ENCODE measurements at places on chromosomes 4 and X.
A peak's percentile ranks its signal among the peaks of the same experiment; 100 is the strongest.

- no peak for DNase-seq
Measured at GRCh38 chrX:133543654-133544053, 128.4 kb upstream of the GPC4 start.

DNA sequence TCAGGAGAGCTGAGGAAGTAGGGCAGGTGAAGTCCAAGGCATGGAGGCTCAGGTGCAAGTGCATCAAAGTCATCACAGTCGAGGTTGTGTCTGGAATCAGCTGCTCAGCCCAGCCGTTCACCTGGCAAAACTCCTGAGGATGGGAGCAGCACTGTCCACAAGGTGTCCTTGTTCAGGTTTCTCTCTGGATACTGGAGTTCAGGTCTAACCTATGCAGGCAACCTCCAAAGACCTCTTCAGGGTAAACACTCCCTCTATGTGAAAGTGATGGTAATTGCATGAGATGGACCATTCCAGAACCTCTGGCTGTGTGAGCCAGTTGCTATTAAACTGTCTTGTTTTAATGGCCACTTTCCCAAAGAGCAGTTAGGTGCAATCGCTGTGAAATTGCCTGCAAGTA is 120.2 kb upstream of the PSAPL1 start:
- no peak for DNase-seq

GRCh38 chr4:152360045-152360410 is 175.9 kb downstream of the FBXW7 start:
- DNase-seq = no peak

DNA sequence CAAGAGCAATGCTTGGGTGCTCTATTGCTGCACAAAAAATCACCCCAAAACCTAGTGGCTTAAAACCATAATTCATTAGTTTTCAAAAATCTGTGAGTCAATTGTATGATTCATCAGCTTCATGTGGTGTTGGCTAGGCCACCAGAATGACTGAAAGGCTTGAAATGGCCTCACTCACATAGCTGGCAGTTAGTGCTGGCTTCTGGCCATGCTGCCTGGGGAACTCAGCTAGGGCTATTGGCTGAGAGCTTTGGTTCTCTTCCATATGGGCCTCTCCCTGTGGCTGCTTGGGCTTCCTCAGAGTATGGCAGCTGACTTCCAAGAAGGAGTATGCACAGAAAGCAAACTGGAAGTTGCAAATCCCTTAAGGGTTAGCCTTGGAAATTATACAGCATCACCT is 3.1 kb upstream of the MTMR1 start:
- peak; percentile 63 for DNase-seq

DNA sequence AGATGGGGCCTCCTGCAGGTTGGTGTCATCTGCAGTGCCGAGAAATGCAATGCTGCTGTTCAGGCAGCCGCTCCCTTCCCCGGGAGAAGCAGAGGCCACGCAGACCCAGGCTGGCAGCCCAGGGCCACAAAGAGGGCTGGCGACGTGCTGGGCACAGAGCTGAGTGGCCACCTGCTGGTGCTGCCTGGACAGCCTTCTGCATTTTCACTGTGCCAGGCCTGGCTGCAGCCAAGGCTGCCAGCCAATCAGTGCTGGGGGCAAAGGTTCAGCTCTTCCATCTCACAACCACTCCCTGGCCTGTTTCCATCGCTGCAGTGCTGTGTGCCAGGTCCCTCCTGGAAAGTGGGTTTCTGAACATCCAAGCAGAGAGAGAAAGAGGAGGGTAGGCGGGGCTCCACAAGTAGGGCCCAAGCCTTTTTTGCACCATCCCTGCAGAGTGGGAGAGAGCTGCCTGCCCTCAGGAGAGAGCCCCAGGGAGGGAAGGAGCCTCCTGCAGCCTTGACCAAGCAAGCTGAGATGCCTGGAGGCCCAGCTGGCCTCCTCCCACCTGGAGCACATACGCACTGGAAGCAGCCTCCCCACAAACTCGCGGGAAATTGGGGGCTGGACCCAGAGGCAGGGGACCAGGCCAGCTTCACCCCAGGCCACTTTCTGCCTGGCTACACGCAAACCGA is 20.1 kb downstream of the ADRA2C start:
- DNase-seq = peak; percentile 22

DNA sequence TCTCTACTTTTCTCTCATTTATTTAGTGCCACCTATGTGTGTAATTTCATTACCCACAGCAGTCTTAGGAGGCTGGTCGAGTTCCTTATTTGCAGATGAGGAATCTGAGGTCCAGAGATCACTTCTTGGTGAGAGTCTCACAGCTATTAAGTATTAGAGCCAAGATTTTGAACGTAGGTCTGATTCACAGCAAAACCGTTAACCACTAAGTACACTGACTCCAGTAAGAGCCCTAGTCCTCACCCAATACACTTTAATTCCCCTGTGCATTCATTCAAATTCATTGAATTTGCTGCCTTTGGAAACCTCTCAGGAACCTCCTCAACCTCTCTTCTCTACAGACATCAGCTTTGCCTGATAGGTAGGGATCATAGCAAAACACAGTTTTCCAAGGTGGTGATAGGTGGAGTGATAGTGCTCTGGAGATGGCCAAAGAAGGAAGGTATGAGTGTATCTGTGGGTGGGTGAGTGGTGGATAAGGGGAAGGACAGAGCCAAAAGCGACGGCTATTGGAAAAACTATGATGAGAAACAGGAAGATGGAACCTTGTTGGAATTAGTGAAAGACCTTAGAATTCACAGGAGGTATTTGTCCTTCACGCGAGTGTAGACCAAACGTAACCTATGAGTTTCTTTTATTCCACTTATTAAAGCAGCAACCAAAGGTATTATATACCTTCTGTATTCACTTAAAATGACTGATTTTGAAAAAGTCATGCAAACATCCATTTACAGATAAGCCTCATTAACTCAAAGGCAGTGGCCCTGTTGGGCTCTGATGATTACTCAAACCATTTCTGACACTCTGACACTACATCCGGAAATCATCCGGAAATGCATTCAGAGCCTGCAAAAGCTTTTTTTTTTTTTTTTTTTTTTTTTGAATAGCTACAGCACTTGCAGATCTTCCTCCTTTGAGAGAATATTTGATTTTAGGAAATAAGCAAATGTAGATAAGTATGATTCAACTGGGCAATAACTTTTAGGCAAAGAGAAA is 6.3 kb downstream of the FMR1 start:
- DNase-seq = peak; percentile 6

GRCh38 chr4:113901994-113902787 is 77.3 kb downstream of the ARSJ start:
- DNase-seq = no peak

DNA sequence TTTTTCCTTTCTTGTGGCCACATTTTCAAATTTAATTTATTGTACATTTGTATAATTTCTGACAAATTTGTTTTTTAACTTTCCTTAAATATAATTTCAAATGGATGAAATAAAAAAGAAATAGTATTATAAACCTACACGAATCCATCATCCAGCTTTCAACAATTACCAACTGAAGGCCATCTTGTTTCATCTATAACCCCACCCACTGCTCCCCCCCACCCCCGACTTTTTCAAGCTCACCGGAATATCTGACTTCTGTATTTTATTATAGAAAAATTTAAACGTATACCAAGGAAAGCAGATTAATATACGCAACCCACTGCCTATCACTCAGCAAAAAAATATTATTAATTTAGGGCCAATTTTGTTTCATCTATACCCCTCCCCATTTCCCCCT is 1.1 kb downstream of the MORF4L2 start:
- no peak for DNase-seq

- no peak for DNase-seq
Measured at GRCh38 chr4:7638489-7638888, 203.8 kb upstream of the PSAPL1 start.

- peak; percentile 30 for DNase-seq
Measured at GRCh38 chrX:75522565-75523431, at the start of gene ZDHHC15. Gene ZDHHC15 (minus strand): TSS chrX:75523037. CDS start chrX:75523024, 13 bp downstream.

Data from AG08395 (cell line).